C1 segment of cervical spinal cord (tissue), 14 donors: ENCODE measurements at places on chromosomes 12 and 14.

DNA sequence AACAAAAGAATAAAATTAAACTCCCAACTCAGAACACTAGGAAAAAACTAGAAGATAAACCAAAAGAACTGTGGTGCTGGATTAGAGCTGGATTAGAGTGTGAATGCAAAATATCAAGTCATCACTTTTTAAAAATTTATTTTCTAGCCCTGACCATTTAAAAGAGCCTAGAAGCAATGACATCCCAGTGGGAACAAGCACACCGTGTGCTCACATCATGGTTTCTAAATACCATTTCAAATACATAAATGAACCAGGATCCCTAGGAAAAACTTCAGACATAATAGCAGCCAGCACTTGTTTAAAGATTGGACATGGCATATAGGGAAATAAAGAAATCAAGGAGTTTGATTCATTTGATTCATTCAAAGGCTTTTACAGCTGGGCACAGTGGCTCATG is 30.0 kb downstream of the KDM5A start:
- no peak for DNase-seq

DNA sequence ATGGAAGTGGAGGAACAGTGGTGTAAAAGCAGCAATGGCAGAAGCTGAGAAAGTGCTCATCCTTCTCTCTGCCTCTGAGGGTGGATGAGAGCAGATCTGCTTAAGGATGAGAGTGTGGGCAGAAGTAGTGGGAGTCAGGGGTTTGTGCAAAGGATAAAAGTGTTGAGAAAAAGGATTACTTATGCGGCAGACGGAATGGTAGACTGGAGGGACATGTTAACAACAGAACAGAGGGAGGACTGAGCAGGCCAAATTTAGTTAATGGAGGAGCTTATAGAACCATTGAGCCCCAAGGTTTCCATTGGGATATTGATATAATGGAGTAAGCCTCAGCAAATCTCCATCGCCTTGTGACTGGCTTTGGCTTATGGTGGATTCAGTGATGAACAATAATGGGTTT is 25.5 kb downstream of the TRHDE start:
- no peak for DNase-seq

DNA sequence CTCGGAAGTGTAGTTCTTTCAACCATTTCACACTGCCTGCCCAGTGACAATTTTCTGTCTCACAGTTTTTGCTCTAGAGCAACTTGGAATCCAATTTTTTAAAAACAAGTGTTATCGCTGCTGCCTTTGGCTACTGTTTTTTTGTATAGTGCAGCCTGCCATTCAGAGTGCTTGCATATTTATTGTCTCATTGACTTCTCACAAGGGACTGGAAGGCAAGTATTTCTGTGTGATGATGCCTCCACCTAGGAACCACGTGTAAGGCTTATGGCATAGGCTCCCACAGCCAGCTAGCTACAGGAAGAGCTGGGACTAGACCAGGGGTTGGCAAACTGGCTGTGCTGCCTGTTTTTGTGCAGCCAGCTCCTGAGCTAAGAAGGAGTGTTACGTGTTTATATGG is 903 bp downstream of the PARPBP start:
- no peak for DNase-seq

GRCh38 chr14:76298896-76299295 is 77.0 kb upstream of the ESRRB start:
- no peak for DNase-seq

DNA sequence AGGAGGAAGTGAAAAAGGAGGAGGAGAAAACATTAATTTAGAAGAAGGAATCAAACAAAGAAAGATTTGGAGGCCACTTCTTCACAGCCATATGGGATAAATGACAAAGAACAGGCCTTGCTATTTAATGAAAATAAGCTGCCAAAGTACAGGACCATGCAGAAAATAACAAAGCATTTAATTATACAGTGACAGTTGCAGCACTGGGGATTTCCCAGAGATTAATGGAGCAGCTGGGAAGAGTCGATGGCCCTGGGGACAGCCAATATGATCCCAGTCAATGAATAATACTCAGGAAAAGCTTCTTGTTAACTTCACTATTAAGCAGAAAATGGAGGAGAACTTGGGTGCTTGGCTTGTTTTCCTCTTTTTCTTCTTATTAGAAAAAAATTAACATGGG is 34.6 kb downstream of the RERG start:
- no peak for DNase-seq

DNA sequence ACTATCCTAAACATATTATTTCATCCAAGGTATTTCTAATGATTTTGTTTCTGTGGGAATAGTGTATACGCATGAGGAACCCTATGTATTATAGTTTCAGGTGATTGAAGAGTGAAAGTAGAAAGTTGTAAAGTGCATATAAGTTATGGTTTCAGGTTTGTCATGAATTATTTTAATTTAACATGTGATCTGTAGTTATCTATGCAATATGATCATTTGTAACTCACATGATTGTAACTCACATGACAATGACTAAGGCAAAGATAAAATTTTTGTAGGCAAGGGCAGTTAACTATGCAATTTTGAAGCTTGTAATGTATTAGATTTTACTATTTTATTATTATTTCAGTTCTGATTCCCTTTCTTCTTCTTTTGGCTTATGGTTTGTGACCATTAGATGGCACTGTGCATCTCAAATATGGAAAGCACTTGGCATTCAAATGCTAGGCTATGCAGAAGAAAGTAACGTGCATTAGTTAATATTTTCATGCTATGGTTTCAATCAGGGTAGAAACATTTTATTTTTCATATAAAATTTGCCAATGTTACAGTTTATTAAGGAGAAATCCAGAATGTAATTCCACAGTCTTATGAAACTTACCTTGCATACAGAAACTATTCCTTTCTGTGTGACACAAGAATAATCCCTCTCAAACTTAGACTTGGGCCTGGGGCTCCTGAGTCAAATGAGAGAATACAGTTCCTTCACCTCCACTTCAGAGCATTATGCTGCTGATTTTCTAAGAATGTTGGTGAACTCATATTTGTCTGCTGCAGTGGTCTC is 15.8 kb upstream of the TMEM30B start:
- DNase-seq, result no peak

- no peak for DNase-seq
Observed at GRCh38 chr14:87678624-87679023, 314.4 kb downstream of the GALC start.
